Urinary bladder (tissue), 4 donors: ENCODE measurements at places on chromosomes 1 and 21. TPM values are rescaled to one million over a fixed set of nuclear protein-coding genes. Genes with fewer than 3 reads are reported as not detected.

KRTAP13-2 gene
- polyA plus RNA-seq = not detected

CFAP107 gene
- polyA plus RNA-seq = not detected

GSTM5 gene
- polyA plus RNA-seq = 25.2 TPM

ADAM30 gene
- polyA plus RNA-seq = not detected

PRRX1 gene
- polyA plus RNA-seq = 10.6 TPM

ODF2L gene
- 10.3 TPM for polyA plus RNA-seq

PGD gene
- 65.3 TPM for polyA plus RNA-seq

CLCA1 gene
- polyA plus RNA-seq = not detected

SLC25A34 gene
- 1.3 TPM for polyA plus RNA-seq

AVPR1B gene
- polyA plus RNA-seq = not detected

FAM177B gene
- polyA plus RNA-seq = 0.41 TPM

TBX19 gene
- 1.8 TPM for polyA plus RNA-seq

CHIA gene
- polyA plus RNA-seq = not detected

CTXND2 gene
- not detected for polyA plus RNA-seq

BNIPL gene
- polyA plus RNA-seq = 1.9 TPM

CNKSR1 gene
- 4.2 TPM for polyA plus RNA-seq

ASCL5 gene
- polyA plus RNA-seq = not detected

TSPAN1 gene
- polyA plus RNA-seq = 56.5 TPM

TCHHL1 gene
- not detected for polyA plus RNA-seq

LRRC53 gene
- not detected for polyA plus RNA-seq

KLHDC7A gene
- polyA plus RNA-seq = 0.98 TPM

LRRC8B gene
- 1.8 TPM for polyA plus RNA-seq

SPSB1 gene
- 36.4 TPM for polyA plus RNA-seq

SPRR2B gene
- polyA plus RNA-seq = not detected

PCAT6 gene
- polyA plus RNA-seq = 2.5 TPM

RRP1 gene
- 11.6 TPM for polyA plus RNA-seq

LYPD8 gene
- polyA plus RNA-seq = not detected

SLC37A1 gene
- polyA plus RNA-seq = 5.7 TPM

NBPF14 gene
- 12.9 TPM for polyA plus RNA-seq

MXRA8 gene
- polyA plus RNA-seq = 159 TPM

LCA5L gene
- polyA plus RNA-seq = 1.5 TPM

ANP32E gene
- 30.8 TPM for polyA plus RNA-seq

DDI2 gene
- polyA plus RNA-seq = 7.2 TPM

PCSK9 gene
- polyA plus RNA-seq = 0.09 TPM

CD5L gene
- polyA plus RNA-seq = 0.08 TPM

FCRL5 gene
- polyA plus RNA-seq = 0.14 TPM

KPRP gene
- polyA plus RNA-seq = not detected

MTARC1 gene
- polyA plus RNA-seq = 8.9 TPM

GGPS1 gene
- 25.2 TPM for polyA plus RNA-seq

NPHS2 gene
- 0.04 TPM for polyA plus RNA-seq

CD1D gene
- 2.7 TPM for polyA plus RNA-seq

FAM167B gene
- 8.2 TPM for polyA plus RNA-seq

SIM2 gene
- polyA plus RNA-seq = 0.06 TPM

MCOLN3 gene
- polyA plus RNA-seq = 0.67 TPM

MYOM3 gene
- 0.29 TPM for polyA plus RNA-seq

PRELP gene
- polyA plus RNA-seq = 232 TPM

OR6N1 gene
- polyA plus RNA-seq = not detected

CFAP126 gene
- not detected for polyA plus RNA-seq

SLC30A2 gene
- 0.24 TPM for polyA plus RNA-seq

SPRR3 gene
- 0.65 TPM for polyA plus RNA-seq

LCK gene
- 2.1 TPM for polyA plus RNA-seq

CASQ2 gene
- polyA plus RNA-seq = 111 TPM

SLAMF9 gene
- not detected for polyA plus RNA-seq

OR2T29 gene
- not detected for polyA plus RNA-seq

MMP23B gene
- 35.7 TPM for polyA plus RNA-seq

RUNX3 gene
- 2.5 TPM for polyA plus RNA-seq

RAB42 gene
- polyA plus RNA-seq = 2.5 TPM

KDM1A gene
- polyA plus RNA-seq = 42.5 TPM

DCDC2B gene
- polyA plus RNA-seq = not detected
